CD4-positive, alpha-beta T cell treated with Interleukin-4 for 4 hours (primary cell): ENCODE measurements at places on chromosomes 2 and 18.

- DNase-seq, result no peak
Measured at GRCh38 chr18:34624551-34624950, 85.5 kb upstream of the DTNA start.

DNA sequence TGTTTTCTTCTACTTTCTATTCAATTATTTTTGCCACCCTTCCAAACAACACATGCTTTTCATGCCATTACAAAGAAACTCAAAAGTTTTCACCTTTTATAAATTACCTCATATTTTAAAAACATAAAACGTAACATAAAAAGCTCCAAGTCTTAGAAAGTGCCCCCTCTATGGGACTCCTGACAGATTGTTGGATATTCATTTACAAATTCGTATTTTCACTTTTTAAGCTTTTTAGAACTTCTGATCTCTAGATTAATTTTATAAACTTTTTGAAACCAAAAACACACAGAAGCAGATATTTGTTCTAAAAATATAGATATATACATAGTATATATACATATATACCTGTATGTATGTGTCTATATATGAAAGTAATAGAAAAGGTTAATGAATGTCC is 1.5 kb downstream of the COL5A2 start:
- no peak for DNase-seq

- no peak for DNase-seq
Measured at GRCh38 chr2:150608341-150608740, 120.9 kb upstream of the RND3 start.

DNA sequence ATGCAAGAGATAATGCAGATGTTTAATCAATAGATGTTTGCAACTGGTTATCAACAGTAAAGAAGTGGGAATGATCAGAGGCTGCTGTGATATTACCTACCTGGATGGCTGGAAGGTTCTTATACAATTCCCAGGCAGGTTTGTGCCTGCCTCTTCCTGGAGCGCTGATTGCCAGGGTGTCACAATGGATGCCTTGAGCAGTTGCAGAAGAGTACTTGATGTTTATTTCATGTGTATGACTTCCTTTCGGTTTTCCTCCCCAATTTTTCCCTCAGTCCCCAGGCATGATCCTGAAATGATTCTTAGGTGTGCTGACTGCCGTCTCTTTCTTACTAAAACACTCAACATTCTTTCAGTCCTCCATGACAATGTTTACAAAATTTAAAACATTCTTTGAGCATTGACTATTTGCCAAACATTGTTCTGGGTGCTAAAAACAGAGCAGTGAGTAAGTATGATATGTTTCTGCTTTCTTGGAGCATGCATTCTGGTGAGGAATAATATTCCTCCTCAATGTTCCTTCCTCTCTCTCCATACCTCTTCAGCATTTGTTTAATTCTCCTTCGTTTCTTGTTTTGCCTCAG is 416.6 kb upstream of the TRIB2 start:
- no peak for DNase-seq

- DNase-seq, result no peak
Measured at GRCh38 chr2:62883629-62884028, 167.0 kb upstream of the OTX1 start.

- no peak for DNase-seq
Measured at GRCh38 chr2:98959810-98960507, 23.9 kb upstream of the CRACDL start.

- no peak for DNase-seq
Measured at GRCh38 chr2:88005776-88006175, 10.6 kb downstream of the RNU2-63P start.

DNA sequence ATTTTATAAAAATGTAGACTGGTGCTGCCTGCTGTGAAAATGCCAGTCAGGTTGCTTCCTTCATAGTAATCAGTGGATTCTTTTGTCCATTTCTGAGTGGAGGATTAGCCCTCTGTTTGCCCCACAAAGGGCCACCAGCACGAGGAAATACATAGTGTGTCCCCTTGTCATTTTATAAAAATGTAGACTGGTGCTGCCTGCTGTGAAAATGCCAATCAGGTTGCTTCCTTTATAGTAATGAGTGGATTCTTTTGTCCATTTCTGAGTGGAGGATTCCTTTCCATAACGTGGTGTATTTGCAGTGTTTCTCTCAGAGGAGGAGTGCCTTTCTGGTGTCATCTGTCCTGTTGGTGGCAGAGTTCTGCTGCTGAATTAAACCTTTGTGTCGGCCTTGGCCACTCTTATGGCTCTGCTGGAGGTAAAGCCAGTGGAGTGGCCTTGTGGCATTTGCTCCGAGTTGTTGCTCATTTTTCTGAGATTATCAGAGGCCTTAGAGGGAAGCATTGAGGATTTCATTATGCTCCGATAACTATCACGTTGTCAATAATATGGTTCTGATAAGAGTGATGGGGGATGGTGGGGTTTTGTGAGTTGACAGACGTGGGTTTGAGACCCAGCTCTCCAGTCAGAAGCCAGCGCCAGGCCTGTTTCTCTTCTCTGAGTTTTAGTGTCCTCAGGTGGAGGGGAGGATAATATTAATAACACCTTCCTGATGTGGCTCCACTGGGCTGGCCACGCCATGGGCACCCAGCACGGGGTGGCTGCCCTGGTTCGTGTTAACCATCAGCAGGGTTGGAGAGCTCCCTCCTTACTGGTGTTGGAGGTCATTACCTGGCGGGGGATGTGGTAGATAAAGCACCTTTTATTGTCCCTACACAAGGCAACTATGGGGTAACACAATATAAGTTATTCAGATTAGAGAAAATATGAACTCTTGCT is 96.6 kb downstream of the NEDD4L start:
- no peak for DNase-seq

DNA sequence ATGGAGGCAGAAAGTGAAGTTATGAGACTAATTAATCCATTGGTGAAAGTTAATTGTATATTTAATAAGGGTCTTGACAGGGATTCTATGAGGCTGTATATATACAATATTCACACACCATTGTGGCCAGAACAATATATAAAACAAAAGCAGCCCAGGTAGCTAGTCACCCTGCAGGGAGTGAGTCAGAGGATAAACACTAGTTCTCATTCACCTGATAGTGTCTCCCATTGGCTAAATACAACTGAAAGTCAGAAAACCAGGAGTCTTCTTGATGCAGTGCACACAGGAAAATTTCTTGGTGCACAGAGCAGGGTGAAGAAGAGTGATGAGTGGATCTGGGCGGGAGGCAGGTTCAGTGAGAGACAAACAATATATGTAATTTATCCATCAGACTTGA is 465.2 kb downstream of the ERBB4 start:
- DNase-seq, result no peak

GRCh38 chr18:62556397-62556796 is 33.6 kb downstream of the ZCCHC2 start:
- DNase-seq, result no peak

GRCh38 chr2:232535761-232536530 is 3.5 kb upstream of the CHRNG start:
- no peak for DNase-seq

DNA sequence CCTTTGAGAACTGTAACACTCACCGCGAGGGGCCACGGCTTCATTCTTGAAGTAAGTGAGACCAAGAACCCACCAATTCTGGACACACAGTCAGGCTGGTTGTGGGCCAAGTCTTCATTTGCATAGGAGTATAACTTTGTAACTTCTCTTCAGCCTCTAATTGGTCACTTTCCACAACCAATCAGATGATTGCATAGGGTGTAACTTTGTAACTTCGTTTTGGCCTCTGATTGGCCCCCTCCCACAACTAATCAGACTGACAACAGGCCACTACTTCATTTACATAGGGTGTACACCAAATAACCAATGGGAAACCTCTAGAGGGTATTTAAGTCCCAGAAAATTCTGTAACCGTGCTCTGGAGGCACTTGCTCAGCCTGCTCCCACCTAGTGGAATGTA is 77.5 kb upstream of the TCF4 start:
- DNase-seq, result no peak

DNA sequence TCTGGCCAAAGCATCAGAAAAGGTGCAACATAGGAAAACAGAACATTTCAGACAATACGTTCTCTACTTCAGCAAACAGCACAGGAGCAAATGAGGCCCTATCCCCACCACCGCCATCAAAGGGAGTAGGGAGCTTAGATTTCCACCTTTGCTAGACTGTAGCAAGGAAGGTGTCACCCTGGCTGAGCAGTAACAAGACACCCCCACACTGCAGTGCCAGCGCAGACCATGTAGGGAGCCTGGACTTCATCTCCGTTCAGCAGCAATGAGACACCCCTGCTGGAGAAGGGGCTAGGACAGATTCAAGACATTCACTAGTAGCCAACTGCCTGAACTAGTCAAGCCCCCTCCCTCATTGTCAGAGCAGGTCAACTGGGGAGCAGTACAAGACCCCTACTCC is 160.1 kb upstream of the CBLN2 start:
- no peak for DNase-seq

DNA sequence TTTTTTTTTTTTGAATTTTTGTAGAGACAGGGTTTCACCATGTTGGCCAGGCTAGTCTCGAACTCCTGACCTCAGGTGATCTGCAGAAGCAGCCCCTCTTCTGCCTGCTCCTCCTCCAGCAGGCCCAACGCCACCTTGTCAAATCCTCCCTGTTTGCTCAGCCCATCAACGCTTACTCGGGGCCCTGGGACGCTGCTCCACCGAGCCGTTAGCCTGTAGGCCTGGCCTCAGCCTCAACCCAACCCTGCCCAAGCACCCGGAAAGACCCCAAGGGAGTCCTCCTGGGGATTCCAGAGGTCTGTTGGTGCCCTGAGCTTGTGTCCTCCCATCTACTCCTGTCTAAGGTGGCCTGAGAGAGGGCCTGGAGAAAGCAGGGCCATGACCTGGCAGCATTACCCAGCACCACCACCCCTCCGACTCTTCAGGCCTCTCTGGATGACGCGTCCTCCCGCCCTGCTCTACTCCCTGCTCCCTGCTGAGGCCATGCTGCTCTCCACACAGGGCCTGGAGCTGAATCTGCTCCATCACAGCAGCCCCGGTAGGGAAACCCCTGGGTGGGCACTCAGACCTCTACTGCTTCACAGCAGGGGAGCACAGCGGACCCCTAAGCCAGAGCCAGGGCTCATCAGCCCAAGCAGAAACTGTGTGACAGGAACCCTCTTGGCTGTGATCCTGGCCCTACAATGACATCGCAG is 3.2 kb downstream of the STK25 start:
- no peak for DNase-seq

- DNase-seq, result no peak
Measured at GRCh38 chr18:34085140-34085739, 139.5 kb downstream of the NOL4 start.

- no peak for DNase-seq
Measured at GRCh38 chr2:207766697-207767460, 2.8 kb downstream of the FZD5 start.

- no peak for DNase-seq
Measured at GRCh38 chr2:144935736-144936135, 415.8 kb upstream of the ZEB2 start.

GRCh38 chr18:62578980-62579511 is 56.2 kb downstream of the ZCCHC2 start:
- no peak for DNase-seq

GRCh38 chr2:857081-857480 is 93.6 kb upstream of the SNTG2 start:
- DNase-seq, result no peak

DNA sequence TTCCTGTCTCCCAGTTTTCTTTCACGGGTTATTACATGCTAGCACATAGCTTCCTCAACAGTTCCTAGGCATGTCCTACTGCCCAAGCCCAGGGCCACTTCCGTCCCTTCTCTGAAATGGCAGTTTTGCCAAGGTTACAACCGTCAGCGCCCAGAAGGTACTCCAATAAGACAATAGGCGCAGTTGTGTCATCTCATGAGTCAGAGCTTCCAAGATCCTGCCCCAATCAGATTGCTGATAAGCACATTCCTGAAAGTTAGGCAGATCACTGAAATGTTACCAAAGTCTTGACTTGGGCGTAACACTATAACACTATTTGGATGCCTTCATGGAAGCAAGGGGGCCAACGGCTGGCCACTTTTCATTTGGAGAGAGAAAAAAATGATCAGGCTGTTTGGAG is 34.2 kb downstream of the GKN2 start:
- DNase-seq, result no peak

DNA sequence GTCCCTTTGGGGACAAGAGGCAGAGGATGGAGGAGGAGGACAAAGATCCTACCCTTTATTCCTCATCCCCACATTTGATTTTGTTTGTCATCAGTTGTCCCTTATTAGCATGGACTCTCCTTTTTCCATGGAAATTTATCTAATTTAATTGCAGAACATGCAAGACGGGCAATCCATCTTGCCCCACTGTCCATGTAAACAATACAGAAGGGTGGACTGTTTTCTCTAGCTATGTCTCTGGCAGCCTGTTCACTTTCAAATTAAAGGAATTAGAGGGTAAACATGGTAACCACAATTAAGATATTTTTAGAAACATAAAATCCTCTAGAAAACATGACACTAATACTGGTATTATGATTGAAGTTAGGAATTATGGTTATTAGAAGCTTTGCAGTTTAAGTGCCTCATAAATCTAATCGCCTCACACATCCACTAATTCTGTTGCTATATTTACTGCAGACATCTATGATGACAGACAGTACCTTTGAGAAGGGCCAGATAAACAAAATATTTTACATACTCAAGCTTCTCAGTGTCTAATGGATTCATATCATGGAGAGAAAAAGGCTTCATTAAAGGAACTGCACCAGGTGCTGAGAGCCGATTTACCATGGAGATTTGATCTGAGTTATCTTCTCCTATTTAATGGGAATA is 215.5 kb downstream of the LNPK start:
- DNase-seq, result no peak

DNA sequence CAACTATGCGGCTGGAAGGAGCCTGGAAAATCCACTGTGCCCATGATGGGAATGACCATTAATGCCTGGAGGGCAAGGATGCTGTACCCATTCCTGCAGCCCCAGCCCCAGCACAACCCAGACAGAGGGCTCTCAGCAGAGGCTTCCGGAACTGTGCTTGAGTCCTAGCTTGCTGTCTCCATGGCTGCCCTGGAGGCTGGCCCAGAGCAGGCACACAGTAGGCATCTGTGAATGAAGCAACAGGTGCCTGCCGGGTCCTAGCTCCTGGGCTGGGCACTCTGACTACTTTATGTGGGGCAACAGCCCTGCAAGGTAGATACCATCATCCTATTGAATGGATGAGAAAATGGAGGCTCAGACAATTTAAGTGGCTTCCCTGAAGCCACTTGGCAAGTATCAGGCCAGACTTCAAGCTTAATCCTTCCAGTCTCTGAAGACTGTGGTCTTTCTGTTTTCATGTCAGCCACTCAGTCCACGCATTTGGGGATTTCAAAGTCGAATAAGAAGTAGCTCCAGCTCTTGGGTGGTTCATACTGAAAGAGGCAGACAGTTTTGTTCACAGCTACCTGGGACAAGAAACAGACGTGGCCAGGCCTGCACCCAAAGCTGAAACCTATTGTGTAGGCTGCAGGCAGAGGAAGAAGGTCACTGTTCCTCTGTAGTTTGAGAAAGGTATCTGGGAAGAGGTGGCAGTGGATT is 237.5 kb downstream of the ZBTB7C start:
- no peak for DNase-seq

DNA sequence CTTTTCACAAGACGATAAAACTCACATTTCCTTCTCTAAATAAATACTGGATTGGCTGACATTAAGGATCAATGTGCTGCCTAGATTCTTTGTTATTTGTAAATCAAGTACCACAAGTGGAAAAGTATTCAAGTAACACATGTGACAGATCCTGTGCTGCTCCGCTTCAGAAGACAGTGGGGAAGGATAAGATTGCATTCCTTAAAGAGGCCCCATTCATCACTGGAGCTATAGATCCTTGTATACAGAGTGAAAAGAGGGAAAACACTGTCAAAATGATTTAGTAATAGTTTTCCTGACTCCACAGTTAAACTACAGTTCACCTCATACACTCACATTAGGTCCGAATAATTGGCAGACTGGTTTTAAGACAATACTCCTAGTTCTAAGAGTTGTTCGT is 108.0 kb upstream of the CSRNP3 start:
- DNase-seq, result no peak
